ENCODE measurements at places on chromosomes 2 and 18.

DNA sequence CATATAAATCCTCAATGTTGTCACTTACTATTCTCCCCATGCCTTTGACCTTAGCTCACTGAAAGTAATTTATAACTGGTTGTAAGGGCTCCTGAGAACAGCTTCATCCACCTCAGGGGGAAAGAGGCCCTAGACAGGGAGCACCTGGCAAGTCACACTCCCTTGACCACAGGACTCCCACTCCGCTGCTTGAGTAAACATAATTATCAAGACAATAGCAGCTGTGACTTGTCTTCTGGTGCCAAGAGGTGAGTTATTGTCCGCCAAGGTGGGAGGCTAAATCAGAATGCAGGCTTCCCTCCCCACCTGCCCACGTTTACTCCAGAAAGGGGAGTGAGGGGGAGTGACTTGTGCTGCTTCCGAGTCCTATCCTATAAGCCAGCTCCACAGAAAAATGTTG is 230.6 kb upstream of the LRATD1 start:
- peak; percentile 42 for DNase-seq

- DNase-seq: no peak
Measured at GRCh38 chr2:240821429-240821778, 1.4 kb upstream of the KIF1A start.

DNA sequence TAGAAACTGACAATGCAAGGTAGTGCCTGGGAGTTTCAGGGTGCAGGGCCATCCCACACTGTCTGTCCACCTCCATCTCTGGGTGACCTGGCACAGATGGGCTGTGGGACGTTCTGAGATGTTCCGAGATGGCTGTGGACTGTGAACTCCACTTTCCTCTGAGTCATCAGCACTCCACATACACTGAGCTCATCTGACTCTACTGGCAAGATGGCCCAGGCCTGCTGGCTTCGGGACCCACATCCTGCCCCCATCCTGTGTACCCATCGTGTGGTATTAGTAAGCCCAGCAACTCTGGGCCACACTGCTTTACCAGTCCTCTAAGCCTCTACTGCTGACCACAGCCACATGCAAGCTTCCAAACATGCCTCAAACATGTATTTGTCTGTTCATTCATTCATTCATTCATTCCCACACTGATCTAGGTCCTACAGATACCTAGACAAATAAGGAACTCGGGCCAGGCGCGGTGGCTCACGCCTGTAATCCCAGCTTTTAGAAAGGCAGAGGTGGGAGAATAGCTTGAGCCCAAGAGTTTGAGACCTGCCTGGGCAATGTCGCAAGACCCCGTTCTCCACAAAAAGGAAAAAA is 124.8 kb upstream of the CXCR4 start:
- no peak for DNase-seq

- DNase-seq: no peak
Measured at GRCh38 chr2:49913025-49913424, 758.7 kb upstream of the FSHR start.

- DNase-seq: no peak
Measured at GRCh38 chr2:134258684-134259388, 5.0 kb downstream of the MGAT5 start.

DNA sequence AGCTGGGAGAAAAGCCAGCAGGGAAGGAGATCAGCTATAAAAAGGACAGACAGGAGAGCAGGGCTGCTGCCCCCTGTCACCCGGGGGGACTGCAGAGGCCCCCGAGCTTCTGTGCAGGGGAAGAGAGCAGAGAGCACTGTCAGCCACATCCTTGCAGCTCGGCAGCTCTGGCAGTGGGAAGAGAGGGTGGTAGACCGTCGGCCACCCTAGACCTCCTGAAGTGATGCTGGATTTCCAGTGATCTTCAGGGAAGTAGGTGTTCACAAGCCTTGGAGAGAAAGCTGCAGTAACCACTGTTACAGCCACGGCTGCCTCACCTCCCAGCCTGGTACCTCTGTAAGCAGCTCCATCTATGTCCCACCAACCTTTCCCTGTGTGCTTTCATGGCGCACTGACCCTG is 134.9 kb downstream of the TFCP2L1 start:
- no peak for DNase-seq

DNA sequence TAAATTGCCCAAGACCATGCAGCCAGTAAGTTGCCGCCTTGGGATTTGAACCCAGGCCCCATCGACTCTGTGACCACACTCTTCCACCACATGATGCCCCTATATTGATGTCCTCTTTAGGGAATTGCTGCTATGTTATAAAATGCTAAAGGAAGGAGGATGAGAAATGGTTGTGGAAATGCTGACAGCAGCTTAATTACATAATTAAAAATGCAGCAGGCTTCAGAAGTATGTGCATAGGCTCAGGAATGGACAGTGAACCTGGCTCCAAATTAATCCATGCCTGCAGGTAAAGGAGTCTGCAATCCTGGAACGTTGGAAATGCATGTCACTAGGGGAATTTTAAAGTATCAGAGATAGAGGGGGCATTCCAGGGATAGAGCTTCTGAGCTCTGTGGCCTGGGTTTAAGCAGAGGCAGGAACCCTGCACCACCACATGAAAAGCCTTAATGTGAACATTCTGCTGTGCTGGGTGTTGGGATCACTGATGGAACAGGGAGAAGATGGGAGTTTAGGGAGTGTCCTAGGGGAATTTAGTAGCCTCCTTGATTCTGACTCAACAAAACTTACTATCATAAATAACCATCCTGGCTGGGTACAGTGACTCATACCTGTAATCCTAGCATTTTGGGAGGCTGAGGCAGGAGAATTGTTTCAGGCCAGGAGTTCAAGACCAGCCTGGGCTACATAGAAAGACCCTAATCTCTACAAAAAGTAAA is 76.1 kb upstream of the CCDC85A start:
- no peak for DNase-seq

DNA sequence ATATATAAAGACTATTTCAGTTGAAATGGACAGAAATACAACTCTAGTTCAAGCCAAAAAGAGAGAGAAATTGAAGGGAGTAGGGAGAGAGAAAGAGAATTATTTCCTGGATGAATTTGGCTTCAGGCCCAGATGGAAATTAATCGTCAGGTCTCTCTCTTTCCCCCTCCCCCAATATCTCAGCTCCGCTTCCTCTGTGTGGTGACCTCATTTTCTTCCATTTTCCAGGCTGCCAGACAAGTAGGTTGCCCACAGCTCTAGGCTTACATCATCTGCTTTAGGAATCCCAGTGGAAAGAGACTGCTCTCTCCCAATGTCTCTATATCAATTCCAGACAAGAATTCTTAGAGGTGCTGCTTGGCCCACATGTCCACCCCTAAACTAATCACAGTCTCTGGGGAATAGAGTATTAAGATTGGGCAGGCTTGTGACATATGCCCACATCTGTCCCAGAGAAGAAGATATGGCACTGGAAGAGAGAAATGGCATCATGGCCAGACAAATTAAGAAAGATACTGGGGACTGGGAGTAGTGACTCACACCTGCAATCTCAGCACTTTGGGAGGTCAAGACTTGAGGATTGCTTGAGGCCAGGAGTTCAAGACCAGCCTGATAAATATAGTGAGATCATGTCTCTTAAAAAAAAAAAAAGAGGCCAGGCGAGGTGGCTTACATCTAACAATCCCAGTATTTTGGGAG is 37.2 kb upstream of the CFAP36 start:
- DNase-seq: no peak

GRCh38 chr2:234985608-234986245 is 33.9 kb downstream of the SH3BP4 start:
- no peak for DNase-seq

DNA sequence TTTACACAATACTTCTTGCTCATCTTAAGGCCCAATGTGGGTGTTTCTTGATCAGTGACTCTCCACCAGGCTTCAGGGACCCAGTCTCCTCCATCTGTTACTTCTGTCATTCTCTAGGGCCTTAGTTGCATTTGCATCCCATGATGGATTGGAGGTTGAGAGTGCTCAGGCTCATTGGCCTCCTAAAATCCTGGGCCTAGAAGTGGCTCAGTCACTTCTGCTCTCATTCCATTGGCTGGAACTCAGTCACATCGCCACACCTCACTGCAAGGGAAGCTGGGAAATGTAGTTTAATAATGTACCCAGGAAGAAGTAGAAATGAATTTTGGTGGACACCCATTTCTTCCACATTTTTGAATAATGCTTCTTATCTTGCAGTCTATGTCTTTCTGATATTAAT is 223.5 kb downstream of the HRH4 start:
- peak; percentile 36 for DNase-seq

DNA sequence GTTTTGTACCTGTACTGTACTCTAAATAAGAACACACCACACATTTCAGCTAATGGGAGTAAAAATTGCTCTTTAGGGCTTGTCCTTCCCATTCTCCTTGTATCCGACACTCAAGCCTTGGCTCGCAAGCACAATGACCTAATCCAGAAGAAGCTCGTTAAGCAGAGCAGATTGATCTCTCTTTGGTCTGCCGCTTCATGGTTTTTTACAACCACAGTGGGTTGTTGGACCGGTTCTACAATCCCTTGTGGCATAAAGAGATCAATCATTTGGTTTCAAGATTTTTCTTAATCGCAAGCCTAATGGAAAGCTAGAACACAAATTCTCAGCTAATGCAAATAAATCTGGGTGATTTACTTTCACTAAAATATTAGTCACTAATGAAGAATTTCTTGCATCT is 662.1 kb downstream of the LRP1B start:
- DNase-seq: peak; percentile 10

- DNase-seq: no peak
Measured at GRCh38 chr2:65325066-65325465, 97.4 kb downstream of the ACTR2 start.

GRCh38 chr2:129891341-129892320 is 87.8 kb upstream of the RAB6C start:
- peak; percentile 48 for DNase-seq

GRCh38 chr2:63977904-63978303 is 41.3 kb downstream of the VPS54 start:
- DNase-seq: no peak

- no peak for DNase-seq
Measured at GRCh38 chr2:5387406-5387805, 304.8 kb upstream of the SOX11 start.

GRCh38 chr18:48757906-48758305 is 192.9 kb downstream of the SMAD7 start:
- DNase-seq: no peak

DNA sequence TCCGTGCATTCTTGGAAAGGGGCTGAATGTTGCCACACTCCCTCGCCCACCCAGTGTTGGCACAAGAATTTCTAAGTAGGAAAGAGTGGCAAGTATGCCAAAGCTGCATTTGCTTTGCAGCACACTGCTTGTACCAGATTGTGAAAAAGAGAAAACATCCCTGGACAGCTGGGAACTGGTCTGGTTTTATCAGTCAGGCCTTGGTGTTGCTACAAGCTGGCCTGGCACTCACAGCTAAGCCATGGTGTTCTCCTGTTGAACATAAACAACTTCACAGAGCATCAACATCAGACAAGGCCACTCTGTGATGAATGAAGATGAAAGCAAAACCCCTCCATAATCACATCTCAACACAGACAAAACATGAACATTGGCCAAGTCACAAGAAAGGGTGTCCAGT is 4.2 kb upstream of the TRABD2A start:
- DNase-seq: no peak

DNA sequence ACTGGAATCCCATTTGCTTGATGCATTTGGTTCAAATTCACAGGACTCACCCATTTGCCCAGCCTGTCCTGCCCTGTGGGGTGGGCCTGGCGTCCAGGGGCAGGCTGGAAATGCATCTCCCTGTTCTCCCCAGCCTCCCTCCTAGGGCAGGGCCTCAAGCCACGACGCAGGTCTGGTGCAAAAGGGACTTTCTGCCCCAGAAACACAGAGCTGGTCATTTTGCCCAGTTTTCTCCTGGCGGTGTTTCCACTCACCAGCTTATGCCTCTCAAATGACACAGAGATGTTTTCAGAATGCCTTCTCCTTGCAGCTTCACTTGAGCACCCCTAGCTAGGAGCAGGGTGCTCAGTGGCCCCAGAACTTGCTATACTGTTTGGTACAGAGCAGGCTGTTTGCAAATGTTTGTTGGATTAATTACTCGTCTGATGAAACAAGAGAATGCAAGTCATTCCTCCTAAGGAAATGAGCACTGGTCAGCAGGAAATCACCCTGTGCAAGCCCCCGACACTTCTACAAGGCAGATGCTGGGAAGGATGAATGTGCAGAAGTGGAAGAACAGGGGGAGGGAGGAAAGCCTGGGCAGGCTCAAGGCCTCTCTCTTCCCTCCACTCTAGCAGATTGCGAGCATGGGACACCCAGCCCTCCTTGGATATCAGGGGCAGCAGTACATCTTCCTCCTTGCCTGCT is 164.3 kb upstream of the APCDD1 start:
- DNase-seq: no peak

GRCh38 chr2:150479075-150479915 is 8.2 kb downstream of the RND3 start:
- no peak for DNase-seq

DNA sequence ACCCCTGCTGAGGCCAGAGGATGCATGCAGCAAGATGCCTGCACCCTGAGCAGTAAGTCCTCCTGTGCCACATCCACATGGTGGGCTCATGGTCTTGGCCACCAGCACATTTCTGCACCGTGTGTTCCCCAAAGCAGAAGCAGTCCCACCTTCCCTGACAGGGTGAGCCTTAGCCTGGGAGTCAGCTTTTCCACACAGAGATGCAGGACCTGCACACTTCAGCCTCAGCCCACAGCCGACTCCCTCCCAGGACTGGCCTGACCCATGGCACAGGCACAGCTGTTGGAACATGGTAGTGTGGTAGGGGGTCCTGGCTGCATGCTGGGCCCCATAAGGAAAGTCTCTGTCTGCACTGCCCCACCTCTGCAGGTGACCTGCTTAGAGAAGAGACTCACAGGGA is 5.0 kb downstream of the SNED1 start:
- DNase-seq: no peak

GRCh38 chr2:118464046-118464445 is 375.8 kb downstream of the INSIG2 start:
- no peak for DNase-seq

GRCh38 chr2:214489702-214490101 is 78.8 kb downstream of the VWC2L start:
- no peak for DNase-seq

GRCh38 chr2:21822505-21822904 is 698.7 kb downstream of the TDRD15 start:
- DNase-seq: no peak
